Activated CD4-positive, alpha-beta T cell treated with anti-CD3 and anti-CD28 coated beads, Interleukin-2, amount 50 U/mL, for 4 hours (primary cell): ENCODE measurements at places on chromosomes 4 and X.

DNA sequence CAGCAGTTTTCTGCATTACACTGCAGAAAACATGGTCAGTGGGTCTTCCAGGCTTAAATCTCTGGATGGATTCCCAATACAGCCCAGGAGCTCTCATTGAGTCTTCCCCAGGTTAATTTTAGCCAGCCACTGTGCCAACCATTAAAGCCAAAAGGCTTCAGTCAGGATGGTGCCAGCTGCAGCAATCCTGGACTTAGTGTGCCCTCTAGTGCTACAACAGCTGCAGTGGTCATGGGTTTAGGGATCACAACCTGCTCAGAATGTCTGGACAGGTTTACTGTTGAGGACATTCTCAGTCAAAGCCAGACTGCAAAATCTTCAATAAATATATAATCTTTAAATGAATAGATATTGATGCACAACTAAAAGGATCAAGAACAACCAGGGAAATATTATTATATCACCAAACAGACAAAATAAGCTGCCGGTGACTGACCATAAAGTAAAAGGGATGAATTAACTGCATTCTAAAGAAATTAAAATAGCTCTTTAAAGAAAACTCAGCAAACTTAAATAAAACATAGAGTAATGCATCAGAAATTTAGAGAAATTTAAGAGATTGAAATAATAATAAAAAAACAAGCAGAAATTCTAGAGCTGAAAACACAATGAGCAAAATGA is 639.9 kb downstream of the SPOCK3 start:
- no peak for DNase-seq

DNA sequence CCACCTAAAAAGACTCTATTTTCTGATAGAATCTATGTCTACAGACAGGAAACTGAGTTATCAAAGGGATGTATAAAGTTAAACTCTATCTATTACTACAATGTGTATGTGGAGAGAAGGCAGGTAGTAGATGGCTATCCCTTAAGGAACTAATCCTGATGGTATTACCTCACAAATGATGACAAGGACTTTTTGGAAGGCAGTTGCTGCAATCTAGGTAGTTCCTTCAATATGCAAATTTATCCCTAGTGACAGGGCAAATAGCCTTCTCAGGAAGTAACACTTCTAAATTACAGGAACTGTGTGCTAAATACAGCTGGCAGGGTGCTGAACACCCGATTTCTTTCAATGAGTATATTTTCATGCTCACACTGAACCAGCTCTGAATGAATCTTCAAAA is 177.4 kb downstream of the COL25A1 start:
- DNase-seq: no peak

DNA sequence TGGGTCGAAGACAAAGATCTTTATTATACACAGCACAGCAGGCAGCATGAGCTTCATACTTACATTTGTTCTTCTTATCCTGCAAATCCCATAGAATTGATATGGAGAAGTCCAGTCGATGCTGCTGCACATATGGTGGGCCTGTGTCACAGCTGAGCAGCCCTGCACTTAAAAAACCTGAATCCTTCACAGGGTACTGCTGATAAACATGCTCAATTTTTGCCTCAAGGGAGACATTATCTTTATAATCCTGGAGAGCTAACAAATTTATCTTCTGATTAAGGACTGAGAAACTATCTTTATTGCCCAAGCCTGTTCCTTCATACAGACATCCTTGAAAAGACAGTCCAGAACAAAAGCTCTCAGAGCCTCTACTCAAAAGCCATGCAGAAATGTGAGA is 434.4 kb upstream of the FAM47C start:
- no peak for DNase-seq

DNA sequence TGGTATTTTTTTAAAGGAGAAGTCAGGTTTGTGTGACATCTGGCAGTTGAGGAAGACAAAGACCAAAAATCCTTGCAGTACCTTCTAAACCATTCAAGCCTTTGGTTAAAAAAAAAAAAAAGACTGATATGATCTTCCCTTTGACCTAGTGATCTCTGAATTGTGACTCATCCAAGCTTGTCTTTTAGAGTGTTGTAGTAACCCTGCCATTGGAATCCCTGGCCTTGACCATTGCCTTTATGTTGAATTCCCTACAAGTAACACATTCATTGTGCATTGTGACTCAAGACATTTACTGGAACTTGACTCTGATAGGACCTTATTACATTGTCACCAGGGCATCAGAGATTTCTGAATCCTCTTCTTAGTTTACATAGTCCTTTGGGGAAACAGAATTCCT is 1469.0 kb downstream of the TECRL start:
- DNase-seq: no peak

DNA sequence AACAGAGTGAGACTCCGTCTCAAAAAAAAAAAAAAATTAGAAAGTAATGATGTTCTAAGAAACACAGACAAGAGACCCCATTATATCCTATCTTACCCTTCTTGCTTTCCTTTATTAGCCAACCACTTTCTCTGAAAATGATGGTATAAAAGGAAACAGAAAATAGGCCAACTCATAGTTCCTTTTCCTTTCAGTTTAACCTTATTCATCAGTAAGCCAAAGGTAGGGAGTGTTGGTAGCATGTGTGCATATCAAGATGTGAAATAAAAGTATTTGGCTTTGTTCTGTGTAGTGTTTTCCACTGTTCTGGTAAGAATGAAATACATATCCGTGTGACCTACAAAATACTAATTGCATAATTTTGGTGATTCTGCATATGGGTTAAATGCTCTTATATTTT is 266.6 kb downstream of the ZNF674 start:
- no peak for DNase-seq

GRCh38 chr4:185128272-185129119 is 14.6 kb upstream of the SLC25A4 start:
- DNase-seq: no peak

DNA sequence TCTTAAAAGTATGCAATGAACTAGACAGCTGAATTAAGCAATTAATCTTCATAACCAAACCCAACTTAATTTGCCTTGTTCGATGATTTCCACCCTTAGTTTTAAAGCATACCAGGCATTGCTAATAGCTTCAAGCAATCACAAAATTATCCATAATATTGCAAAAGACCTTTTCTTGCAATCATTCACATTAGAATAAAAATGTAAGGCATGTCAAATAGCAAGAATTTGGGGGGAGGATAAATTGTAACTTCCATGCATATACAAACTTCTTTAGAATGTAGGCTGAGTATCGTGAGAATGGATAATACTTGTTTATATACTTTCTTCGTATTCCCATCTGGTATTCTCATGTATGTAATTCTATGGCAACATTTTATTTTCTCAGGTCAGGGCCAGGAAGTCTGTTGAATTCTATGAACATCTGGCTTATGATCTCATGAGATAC is 28.7 kb upstream of the BMP2K start:
- no peak for DNase-seq

DNA sequence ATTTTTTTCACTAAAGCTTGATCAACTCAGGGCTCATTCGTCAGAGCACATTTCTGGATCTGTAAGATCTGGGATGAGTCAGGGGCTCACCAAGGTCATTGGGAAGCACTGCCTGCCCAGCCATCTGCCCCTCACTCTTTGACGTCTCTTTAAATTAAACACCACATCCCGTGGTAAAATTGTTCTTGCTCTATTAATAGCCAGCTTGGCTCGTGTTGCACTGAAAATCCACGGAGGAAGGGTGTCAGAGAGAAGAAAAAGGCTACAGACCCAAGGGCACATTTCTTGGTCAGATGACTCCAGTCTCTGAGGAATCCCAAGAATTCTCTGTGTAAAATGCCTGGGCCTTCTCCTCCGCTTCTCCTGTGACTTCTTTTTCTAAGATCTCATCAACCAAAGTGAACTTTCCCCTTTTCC is 45.7 kb upstream of the GATB start:
- DNase-seq: no peak

- DNase-seq: no peak
These were observed 41.2 kb downstream of the RPS6KA3 start for GRCh38 chrX:20225488-20225833.

- DNase-seq: no peak
These were observed 77.9 kb upstream of the NAP1L5 start for GRCh38 chr4:88775529-88775928.

DNA sequence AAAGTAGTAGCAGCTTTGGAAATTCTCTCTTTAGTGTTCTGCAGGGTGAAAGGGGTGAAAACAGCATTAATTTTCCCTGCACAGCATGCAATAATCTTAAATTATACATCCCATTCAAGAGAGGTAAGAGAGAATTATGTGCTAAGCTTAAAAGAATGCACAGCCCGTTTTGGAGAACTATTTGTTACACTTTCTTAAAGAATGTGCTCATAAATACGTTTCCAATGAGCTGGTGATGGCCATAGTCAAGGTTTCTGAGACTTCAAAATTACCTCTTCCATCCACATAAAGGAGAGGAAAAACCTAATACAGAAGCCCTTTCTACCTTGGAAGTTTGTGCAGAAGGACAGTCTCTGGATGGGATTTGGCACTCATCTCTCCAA is 766.7 kb upstream of the TENM3 start:
- no peak for DNase-seq

DNA sequence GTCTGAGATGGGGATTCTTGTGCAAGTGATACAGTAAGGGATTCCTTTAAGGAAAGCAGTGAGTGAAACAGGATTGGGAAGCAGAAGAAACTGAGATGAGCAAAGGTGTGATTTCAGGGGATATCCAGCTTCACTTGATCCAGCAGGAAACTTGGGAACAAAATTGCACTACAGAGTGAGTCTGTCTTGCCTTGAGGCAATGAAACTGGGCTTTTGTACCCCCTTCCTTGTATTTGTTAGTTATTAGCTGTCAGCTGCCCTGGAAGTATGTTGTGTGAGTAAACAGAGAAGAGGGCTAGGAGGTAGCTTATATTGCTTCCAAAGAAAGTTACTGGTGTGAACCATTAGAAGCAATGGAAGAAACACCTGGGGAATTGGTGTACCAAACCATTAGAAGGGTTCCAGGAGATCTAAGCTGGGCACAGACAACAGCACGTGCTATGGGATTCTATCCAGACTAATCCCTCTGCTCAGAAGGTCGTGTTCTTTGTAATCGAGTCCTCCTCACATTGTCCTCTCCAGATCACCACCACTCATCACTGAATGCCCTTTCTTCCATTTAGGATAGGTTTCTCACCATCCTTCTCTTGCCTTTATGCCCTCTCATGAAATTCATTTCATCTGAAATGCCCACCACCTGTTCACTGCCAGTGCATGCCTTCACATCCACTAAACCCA is 76.0 kb downstream of the PDLIM5 start:
- no peak for DNase-seq

- no peak for DNase-seq
These were observed 139.0 kb downstream of the COL25A1 start for GRCh38 chr4:109163493-109163892.

DNA sequence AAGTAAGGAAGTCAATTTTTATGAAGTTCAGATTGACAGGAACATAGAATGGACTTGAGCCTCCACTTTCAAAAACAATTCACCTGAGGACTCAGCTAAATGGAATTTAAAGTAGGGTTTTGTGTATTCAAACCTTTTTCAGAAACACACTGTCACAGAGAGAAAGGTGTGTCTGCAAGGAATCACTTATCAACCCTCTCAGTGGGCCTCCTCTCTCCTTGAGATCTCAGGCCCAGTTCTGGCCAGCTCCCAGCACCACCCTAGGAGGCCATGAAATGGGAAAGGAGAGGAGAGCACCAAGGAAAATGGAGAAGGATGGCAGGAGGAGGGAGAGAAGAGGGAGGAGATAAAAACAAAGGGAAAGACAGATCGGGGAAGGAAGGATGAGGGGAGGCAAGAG is 28.6 kb downstream of the TMEM255A start:
- no peak for DNase-seq

GRCh38 chr4:64940698-64941097 is 531.4 kb upstream of the TECRL start:
- DNase-seq: no peak

- DNase-seq: no peak
These were observed 74.5 kb downstream of the MGST2 start for GRCh38 chr4:139740121-139740520.
